ENCODE measurements at places on chromosomes 16 and 17.

- no peak for DNase-seq
These were observed 64.5 kb upstream of the HSBP1 start for GRCh38 chr16:83743241-83743640.

- no peak for DNase-seq
These were observed 292.5 kb downstream of the PHKB start for GRCh38 chr16:47753659-47754058.

DNA sequence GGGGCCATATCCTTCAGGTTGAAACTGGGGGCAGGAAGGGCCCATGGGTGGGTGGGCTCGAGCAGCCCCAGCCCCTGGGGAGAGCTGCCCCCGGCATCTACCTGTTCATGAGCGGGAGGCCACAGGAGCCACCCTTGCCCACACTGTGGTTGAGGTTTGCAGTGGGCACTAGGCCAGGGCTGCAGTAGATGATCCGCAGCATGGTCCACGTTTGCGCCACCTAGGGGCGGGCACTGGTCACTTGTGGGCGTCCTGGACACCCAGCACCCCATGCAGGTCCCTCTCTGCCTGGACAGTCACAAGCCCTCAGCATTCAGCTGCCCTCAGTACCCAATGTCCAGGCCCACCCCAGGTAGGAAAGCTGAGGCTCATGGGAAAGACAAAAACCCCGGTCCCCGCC is 1.8 kb upstream of the JMJD8 start:
- no peak for DNase-seq

DNA sequence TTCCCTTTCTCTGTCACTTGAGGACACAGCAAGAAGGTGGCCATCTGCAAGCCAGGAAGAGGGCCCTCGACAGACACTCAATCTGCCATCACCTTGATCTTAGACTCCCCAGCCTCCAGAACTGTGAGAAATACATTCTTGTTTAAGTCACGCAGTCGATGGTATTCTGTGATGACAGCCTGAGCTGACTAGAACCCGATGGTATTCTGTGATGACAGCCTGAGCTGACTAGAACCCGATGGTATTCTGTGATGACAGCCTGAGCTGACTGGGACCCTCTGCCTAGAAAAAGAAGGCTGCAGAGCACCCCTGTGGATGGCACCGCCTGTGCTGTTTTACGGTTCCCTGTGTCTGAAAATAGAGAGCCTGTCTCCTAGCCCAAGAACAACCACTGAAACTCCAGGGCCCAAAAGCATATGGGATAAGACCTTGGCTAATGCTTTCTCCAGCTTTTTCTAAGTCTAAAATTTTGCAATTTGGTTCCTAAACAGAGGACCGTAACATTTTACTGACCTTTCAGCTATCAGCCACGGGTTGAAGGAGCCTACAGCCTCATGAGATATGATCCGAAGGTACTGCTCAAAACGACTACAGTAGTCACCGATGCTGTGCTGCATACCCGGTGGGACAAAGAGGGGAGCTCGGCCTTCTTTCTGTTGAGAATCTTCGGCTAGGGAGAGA is 33.1 kb upstream of the PITPNM3 start:
- no peak for DNase-seq

- DNase-seq = no peak
These were observed 32.7 kb upstream of the RPH3AL start for GRCh38 chr17:385178-385835.

- DNase-seq = no peak
These were observed 33.8 kb downstream of the ZNRF1 start for GRCh38 chr16:75032655-75033054.

GRCh38 chr17:75102385-75102821 is 7.4 kb upstream of the ARMC7 start:
- no peak for DNase-seq

- DNase-seq = no peak
These were observed 83.0 kb upstream of the CDC42EP4 start for GRCh38 chr17:73394512-73395450.

GRCh38 chr17:17055286-17056155 is 13.3 kb downstream of the MPRIP start:
- DNase-seq = no peak

- DNase-seq = no peak
These were observed 26.3 kb upstream of the ARHGAP17 start for GRCh38 chr16:25041471-25041870.

- DNase-seq = no peak
These were observed 304.3 kb downstream of the HS3ST4 start for GRCh38 chr16:25996052-25996451.

DNA sequence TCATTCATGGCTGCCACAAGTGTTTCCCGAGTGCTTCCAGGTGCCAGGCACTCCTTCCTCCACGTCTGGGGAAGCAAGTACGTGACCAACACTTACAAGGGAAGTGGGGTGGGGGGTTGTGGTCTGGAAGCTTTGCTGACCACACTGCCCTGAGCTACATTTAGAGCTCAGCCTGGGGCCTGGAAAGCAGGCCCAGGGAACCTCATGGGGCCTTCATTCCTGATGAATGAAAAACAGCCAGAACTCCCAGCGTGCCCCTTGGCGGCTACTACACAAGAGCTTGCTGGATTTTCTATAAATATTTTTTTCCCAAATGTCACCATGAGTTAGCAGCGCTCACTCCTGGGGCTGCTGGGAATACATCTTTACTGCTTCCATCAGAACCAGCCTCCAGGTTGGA is 73.3 kb downstream of the ABCC12 start:
- no peak for DNase-seq

DNA sequence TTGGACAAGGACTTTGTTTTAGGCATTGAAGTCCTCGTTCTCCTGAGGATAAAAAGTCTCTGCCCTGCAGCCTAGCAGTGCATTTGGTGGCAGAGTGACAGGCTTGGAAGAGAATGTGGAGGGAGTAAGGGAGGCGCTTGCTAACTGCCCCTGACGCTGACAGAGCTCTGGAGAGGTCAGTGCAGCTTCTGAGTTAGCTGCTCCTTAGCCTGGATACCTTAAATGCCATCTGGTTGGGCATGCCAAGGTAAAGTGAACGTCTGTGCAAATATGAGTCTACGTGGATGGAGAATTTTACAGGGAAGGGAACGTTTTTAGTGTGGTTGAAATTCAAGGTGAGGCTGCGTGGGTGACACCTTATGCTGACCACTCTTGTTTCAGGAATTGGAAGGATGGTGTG is 44.4 kb downstream of the SEC14L1 start:
- no peak for DNase-seq

DNA sequence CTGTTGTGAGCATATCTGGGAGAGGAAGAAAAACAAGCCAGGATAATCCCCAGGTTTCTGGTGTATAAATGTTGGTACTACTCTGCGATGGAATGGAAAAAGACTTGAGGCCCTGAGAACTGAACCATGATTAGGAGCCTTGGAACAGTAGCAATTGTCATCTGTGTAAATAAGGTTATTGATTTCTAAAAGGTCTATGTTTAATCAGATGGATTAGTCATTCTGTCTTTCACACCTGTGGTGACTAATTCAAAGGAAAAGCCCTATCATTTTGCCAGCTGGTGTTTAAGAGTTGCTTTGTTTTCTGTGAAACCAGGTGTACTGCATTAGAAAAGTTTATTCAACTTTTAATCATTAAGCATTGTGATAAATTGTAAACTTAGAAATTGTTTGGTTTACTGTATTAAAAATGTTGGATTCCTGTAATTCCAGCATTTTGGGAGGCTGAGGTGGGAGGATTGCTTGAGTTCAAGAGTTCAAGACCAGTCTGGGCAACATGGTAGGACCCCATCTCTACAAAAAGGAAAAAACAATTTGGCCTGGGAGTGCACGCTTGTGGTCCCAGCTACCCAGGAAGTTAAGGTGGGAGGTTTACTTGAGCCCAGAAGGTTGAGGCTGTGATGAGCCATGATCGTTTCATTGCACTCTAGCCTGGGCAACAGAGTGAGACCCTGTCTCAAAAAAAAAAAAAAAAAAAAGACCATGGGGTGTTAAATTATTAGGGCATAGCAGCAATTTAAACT is 29.0 kb upstream of the KPNB1 start:
- DNase-seq = no peak

DNA sequence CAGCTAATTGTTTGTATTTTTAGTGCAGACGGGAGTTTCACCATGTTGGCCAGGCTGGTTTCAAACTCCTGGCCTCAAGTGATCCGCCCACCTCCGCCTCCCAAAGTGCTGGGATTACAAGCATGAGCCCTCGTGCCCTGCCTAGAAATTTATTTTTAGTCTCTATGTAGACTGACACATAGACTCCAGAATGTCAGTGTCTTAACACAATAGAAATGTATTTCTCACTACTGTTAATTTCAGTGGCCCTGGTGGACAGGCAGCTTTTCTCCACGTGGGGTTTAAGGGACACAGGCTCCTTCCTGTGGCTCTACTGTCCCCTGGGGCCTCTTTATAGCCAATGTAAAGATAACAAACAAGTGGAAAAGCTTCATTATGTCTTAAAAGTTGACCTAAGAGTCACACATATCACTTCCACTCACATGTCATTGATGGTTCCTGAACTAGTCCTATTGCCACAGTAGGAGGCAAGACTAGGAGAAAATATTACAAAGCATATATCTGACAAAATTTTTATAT is 43.8 kb downstream of the COPRS start:
- DNase-seq = no peak

DNA sequence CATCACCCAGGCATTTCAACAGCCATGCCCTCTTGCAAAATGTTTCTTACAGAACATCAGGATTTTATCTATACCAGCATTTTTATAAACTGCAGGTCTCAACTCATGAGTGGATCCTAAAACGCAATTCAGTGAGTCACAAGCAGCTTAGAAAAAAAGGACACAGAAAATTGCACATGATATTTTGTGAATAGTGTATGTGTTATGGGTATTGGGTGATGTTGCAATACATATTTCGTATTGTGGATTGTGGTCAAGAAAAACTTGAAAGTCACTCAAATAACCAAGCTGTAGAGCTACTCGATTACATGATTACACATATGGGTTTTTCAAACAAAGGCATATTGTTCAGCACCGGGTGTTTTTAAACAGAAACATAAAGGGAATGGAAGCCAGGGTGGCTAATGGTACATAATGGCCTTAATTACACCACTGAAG is 1.4 kb downstream of the WIPI1 start:
- no peak for DNase-seq

All from stimulated activated CD8-positive, alpha-beta memory T cell treated with anti-CD3 and anti-CD28 coated beads, Interleukin-15, amount 100 ng/mL, for 48 hours (primary cell).